ENCODE measurements at places on chromosomes 1 and 21. TPM values are rescaled to one million over a fixed set of nuclear protein-coding genes. Genes with fewer than 3 reads are reported as not detected.

The UMODL1 gene
- not detected for total RNA-seq

The COL9A2 gene
- 0.13 TPM for total RNA-seq

The ADGRL2 gene
- 35.3 TPM for total RNA-seq

The ALPL gene
- total RNA-seq: not detected

The OPRD1 gene
- total RNA-seq: under 0.01 TPM

The GPR52 gene
- 1.1 TPM for total RNA-seq

The APCS gene
- total RNA-seq: not detected
